Activated CD8-positive, alpha-beta T cell treated with anti-CD3 and anti-CD28 coated beads for 36 hours (primary cell): ENCODE measurements at places on chromosomes 2 and 18. TPM values are rescaled to one million over a fixed set of nuclear protein-coding genes. Genes with fewer than 3 reads are reported as not detected.

Gene KCNJ13
- not detected for total RNA-seq

Gene GNLY
- total RNA-seq, result 52.6 TPM

Gene TMEM247
- not detected for total RNA-seq

Gene ARHGAP25
- total RNA-seq, result 59.3 TPM

GRCh38 chr2:71922499-71923142, 225.0 kb downstream of the CYP26B1 start:
- no peak for DNase-seq

DNA sequence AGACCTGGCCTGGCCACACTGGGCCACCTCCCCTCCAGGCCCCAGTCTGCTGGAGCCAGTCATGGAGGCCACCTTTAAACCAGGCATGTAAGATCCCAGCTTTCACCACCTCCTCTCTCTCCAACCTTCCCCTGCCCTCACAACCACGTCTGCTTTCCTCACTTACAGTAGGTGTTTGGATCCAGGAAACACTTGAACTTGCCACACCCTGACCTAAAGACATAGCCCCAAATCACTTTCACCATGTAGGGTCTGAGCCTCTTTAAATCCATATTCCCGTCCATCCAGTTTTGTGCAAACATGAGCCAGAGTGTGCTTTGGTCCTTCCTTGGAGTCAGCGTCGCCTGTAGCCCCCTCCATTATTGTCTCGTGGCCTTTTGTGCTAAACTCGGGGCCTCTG, 66.8 kb downstream of the NRP2 start:
- no peak for DNase-seq

- DNase-seq, result no peak
These were observed 174.5 kb upstream of the MGAT5 start for GRCh38 chr2:134079373-134079772.

DNA sequence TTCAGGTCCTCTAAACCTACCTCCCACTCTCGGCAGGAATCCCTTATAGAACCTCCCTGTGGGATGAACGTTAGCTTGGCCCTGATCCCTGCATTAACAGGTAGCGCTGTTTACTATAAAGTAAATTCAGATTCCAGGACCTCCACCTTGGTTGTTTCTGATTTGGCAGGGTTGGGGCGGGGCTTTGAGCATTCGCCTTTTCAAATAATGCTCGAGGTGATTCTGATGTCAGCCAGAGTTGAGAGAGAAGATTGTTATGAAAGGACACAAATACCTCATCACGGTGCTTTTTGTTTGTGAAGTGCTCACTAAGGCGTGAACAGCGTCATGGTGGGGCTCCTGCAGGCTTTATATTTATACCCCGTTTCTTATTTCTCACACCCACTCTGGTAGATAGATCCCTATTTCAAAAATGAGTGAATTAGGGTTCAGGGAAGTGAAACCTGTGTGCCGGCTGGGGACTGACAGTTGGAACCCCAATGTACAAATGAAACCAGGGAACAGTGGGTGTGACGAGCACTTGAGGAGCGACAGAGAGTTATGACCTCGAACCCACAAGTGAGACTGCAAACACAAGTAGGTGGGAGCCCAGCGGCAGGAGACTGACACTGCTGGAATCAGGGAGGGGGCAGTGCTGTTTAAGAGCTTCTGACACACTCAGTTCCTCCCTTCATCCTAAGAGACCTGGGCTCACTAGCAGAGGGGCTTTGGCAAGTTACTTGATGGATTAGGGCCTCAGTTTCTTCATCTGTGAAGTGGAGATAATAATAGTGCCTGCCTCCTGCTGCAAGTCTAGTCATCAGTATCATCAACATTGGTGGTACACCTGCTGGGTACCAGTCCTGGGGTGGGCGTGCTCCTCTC, 14.2 kb upstream of the CXCR4 start:
- peak; percentile 83 for DNase-seq

GRCh38 chr2:168426861-168427260, 29.2 kb upstream of the CERS6 start:
- DNase-seq, result no peak

GRCh38 chr2:23435250-23436035, 50.5 kb downstream of the KLHL29 start:
- DNase-seq, result no peak
